GDM1 (cell line): ENCODE measurements at places on chromosomes 7 and 10.

DNA sequence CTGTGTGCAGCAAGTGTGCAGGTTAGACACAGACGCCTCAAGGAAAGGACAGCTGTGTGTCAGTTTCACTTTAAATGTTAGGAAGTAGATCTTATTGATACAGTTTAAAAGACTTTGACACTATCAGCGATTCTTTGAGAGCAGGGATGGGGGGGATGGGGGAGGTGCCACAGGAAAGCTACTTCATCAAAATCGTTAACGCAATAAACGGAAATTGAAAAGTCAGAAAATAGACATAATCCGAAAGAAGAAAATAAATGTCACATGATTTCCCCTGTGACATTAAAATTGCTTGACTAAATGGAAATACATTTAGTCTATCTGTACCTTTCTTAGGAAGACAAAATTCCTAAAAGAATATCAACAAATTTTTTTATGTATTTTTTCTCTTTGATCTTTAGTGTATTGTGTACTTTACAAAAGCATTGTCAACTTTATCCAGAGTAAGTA is 476 bp upstream of the ZNF33B start:
- no peak for DNase-seq

- DNase-seq, result no peak
Measured at GRCh38 chr7:6691609-6692106, 15.1 kb downstream of the ZNF12 start.

GRCh38 chr10:44908066-44908749 is 2.9 kb upstream of the TMEM72 start:
- DNase-seq, result no peak

DNA sequence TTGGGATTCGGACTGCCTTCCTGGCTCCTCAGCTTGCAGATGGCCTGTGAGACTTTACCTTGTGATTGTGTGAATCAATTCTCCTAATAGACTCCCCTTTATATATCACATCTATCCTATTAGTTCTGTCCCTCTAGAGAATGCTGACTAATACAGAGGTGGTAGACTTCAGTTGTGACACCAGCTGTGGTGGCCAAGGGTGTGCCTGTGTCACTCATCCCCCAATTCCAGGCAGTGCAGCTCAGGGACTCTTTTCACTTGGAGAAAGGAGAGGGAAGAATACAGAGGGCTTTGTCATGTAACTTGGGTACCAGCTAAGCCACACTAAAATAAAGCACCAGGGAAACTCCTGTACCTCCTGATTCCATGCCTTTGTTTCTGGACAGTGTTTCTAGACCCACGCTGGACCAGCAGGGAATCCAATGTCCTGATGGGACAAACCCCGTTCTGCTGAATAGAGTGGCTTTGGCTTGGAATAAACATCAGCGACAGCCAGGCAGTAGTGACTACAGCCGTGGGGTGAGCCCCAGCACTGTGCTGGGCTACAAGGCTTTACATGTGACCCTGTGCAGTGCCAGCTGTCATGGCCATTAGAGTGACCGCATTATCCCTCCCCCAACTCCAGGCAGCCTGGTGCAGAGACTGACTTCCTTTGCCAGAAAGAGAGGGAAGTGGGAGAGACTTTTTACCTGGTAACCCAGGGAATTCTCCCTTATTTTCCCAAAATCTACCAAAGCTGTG is 233.6 kb downstream of the ANK3 start:
- DNase-seq, result no peak
